ENCODE measurements at places on chromosomes 12 and 14.
A peak's percentile ranks its signal among the peaks of the same experiment; 100 is the strongest.

- DNase-seq = no peak
These were observed 39.2 kb upstream of the ANKRD9 start for GRCh38 chr14:102548616-102549240.

GRCh38 chr14:59332727-59333126 lies 132.5 kb downstream of the GPR135 start:
- DNase-seq = peak; percentile 94

DNA sequence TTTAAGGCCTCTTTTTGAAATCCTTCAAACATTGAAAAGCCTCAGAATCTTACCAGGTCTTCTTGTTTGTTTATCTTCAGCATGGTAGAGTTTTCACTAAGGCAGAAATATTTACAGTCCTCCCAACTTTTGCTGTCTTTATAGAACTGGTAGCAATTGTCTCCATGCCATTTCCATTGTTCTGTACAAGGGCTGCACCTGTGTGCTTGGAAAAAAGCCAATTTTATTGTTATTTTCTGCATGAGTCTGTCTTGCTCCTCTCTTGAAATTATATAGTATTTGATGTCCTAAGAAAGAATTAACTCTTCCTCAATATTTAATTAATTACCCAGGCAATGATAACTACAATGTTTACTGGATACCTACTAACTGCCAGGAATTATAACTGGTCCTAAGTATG lies 23.3 kb downstream of the CLEC1A start:
- no peak for DNase-seq

DNA sequence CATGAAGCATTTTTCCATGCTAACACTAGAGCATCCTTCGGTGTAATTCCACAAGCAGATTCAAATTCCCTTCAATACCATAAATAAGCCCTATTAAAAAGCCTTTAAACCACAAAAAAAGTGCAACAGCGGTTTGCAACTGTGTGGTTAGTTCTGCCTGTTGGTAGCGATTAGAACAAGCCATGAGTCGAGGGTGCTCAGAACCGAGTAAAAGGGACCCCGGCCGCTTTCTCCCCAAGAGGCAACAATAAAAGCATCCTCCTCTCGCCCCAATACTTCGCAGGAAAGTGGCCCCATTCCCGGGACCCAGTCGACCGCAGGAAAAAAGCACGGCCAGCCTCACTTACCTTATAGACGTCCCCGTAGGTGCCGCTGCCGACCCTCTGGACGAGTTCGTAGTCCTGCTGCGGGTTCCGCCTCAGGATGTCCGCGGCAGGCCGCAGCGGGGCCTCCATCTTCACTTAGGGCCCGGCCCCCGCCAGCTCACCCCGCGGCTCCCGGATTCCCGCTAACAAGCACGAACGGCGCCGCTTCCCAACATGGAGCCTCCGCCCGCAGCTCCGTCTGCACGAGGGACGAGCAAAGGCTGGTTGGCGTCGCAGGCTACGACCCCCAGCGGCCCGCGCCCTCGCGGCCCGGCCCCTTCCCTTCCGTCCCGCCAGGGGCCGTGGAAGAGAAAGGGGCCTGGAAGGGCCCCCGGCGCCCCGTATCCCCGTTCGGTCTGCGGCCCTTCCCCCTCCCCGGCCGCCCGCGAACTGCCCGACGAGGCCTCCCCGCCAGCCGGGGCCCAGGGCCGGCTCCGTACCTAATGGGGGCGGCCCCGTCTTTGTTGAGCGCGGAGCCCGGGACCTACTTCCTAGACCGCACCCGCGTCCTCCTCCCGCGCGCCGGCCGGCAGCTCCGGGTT lies 521 bp downstream of the MAP4K5 start:
- DNase-seq = no peak

GRCh38 chr14:91870001-91870400 lies 2.7 kb upstream of the TC2N start:
- no peak for DNase-seq

- no peak for DNase-seq
These were observed 100.0 kb downstream of the PAPOLA start for GRCh38 chr14:96602186-96602585.

DNA sequence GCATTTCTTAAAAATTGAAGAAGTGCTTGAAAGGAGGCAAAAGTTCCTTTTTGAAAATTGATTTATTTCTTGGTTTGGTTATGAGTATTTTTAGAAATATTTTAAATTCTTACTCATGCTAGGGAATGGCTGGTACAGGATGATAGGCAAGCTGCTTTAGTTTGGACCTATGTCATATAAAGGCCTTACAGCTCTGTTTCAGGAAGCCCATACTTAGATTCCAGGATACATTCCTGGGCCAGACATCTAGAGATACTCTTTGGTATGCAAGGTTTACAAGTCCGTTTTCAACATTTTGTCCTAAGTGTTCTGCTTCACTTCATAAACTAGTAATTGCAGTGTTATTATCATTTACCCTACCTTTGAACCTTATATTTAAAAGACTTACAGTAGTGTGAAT lies 186.8 kb downstream of the FUT8 start:
- DNase-seq = no peak

DNA sequence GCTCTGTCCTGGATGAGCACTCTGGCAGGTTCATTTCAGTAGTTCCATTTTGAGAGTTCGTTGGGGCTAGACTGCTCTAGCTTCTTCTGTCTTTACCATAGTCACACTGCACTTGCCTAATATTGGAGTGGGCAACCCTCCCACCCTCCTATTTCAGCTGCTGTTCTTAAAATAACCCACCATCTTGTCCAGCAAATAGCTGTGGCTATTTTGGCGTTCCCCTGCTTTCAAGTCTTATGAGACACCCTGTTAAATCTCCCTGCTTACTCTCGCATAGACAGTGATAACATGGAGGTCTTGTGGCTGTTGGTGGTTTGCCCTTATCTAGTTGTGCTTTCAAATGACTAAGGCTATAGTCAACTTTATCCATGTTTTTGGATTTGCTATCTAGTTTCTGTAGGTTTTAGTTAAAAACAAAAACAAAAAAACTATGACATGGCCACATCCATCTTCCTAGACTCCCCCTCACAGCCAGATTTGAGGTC lies 65.5 kb downstream of the LRP6 start:
- no peak for DNase-seq

DNA sequence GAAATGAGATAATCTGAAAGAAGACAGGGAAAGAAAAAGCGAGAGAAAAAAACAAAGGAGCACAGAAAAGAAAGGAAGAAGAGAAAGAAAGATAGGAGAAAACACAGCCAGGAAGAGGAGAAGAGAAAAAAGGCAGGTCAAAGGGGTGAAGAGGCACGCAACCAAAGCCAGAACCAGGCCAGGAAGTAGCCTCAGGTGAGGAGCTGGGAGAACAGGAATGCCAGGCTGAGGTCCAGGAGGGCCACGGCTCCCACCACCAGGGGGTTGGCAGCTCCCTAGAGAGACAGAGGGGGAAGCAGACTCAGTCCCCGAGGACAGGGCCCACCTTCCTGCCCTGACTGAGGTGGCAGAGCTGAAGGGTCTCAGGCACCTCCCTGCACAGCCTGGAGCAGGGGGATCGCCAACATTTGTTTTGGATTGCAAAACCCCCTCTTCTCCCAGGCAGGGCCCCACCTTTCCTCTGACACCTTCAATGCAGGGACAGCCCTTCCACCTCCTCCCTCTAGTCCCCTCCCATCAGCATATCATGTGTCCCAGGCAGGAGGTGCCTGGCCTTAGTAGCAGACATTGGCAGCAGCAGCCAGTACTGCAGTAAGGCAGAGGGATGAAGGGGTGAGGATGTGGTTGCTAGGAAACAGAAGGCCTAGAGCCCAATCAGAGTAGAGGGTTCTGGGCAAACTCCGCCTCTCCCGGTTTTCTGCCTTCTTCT lies 2.0 kb upstream of the AP1G2 start:
- no peak for DNase-seq

GRCh38 chr14:74155749-74156148 lies 71.0 kb downstream of the LIN52 start:
- DNase-seq = no peak

GRCh38 chr12:3040663-3041544 lies 36.3 kb upstream of the TSPAN9 start:
- DNase-seq = no peak

DNA sequence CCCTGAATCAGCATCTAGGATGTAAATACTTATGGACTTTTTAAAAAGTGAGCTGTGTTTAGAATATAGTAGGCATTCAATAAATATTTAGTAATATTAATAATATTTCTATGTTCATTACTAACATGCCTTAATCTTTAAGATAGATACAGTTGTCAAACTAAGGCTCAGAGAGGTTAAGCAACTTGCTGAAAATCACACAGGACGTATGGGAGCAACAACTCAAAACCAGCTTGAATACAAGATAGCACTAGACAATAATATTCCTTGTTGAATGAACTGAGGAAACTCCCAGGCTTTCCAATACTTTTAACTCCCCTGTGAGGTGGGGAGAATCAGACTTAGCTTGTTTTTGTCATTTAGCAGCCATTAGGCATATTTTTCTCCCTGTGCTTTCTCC lies 45.3 kb downstream of the LLPH start:
- no peak for DNase-seq

GRCh38 chr12:24661657-24662096 lies 287.2 kb downstream of the BCAT1 start:
- DNase-seq = peak; percentile 67

DNA sequence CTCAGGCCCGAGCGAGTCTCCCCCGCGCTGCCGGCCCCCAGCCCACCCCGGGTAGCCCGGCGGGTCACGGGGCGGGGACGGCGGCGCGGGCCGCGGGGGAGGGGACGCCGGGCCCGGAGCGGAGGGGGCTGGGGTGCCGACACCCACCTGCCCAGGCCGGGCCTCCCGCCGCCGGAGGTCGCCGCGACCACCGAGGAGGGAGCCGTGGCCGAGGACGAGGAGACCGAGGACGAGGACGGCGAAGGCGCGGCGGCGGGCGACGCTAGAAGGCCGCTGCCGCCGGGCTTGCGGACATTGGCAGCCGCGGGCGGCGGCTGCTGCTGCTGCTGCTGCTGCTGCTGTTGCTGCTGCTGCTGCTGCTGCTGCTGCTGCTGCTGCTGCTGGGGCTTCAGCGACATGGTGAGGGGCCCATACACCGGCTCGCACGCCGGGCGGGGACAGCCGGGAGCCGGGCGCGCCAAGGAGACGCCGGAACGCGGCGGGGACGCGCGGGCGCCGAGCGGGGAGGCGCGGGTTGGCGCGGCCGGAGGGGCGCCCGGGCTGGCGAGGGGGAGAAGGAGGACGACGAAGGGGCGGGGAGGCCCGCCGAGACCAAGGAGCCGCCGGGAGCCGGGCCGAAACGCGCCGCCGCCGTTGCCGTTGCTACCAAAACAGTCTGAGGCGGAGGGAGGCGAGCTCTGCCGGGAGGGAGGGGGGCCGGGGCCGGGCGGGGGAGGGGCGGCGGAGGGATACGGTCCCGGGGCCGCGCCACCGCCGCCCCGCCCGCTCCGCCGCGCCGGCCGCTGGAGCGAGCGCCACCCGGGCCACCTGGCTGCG lies at the start of gene ATXN2:
Gene ATXN2, minus strand, starts transcription at position 679 of the 816 bp plus-strand sequence. Its CDS starts 281 bp downstream, at position 398.
- peak; percentile 48 for DNase-seq

DNA sequence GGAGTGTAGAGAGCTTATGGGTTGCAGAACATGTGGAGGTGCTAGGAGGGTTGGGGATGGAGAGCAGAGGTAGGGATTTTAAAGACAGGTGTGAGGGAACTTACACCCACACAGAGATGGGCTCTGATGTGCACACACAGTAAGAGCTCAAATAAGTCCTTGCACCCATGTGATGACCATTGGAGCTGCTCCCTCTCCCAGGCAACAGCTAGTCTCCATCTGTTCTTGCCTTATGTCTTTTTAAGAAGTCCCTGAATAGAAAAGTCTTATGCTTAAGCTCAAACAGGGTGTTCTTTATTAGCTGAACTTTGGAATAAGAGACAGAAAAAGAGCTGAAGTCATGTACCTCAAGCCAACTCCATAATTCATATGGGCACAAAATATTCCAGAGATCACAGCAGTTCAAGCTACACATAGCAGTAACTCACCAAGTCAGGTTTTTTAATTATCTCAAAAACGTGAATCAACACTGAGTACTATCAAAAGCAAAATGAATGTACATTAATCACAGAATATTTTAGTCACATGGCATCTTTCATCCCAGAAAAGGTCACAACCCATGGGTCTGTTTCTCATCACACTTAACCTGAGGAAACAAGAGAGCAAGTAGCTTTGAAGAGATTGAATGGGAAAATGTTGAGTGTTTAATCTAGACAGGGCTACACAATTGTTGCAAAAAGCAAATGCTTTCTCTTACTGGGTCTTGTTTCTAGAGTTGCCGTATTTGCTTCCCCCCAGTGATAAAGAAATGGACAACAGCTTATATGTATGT lies 1513.6 kb upstream of the SEL1L start:
- no peak for DNase-seq

GRCh38 chr12:75579552-75579951 lies 68.1 kb upstream of the KRR1 start:
- DNase-seq = no peak

- DNase-seq = no peak
These were observed 16.4 kb downstream of the HNF1A start for GRCh38 chr12:120994589-120995337.

DNA sequence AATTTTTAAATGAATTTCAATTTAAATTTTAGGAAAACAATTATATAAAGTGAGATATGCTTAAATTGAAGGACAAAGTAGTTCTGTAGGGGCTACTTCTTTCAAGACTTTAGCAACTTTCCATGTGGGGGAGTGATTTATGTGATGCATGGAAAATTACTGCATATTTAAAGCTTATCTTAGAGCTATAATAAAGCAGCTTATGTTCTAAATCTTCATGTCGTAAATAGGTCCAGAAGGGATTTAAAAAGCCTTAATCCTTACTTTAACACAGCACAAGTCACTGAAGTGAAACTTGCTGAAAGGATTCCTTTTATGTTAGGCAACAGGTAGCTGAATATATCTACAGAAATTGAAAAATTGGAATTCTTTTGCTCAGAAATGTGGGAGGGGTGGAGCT lies 340.4 kb downstream of the NAV3 start:
- DNase-seq = no peak

DNA sequence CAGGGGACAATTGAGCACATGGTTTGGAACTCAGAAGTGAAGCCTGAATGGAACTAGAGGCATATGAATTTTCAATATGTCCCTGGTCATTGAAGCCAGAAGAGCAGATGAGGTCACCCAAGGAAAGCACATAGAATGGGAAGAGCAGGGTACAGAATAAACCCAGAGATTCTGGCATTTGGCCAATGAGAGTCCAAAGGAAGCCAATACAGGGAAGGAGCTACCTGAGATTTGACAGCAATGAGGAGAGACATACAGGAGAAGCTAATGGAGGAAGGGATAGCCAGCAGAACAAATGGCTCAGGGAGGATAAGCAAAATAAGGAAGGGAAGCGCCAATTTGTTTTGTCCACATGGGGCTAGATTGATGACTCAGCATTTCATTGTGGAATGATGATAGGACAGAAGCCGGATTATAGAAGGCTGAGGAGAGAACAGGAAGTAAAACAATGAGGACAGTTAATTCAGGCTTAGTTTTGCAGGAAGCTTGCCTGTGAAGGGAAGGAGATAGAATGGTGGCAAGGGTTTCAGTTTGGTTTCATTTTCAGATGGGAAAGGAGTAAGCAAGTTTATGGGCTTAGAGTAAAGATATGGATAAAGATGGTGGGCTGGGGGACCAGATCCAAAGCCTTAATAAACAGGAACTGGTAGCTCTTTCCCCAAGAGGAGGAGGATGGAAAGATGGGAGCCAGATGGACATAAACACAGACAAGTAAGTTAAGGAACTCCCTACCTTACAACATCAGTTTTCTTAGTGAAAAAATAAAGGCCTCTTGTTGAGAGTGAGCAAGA lies 3.2 kb upstream of the SPTSSA start:
- no peak for DNase-seq
